ENCODE measurements at places on chromosomes 12 and 14.

DNA sequence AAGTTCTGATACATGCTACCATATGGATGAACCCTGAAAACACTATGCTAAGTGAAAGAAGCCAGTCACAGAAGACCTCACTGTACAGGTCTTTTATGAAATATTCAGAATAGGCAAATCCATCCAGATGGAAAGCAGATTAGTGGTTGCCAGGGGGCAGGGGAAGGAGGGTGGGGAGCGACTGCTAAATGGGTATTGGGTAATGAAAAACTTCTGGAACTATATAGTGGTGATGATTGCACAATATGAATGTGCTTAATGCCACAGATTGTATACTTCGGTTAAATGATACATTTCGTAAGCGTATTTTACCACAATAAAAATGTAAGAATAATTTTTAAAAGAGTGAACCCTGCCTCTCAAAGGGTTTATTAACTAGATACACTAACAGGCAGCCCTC is 11.8 kb upstream of the KSR2 start:
- DNase-seq = no peak

DNA sequence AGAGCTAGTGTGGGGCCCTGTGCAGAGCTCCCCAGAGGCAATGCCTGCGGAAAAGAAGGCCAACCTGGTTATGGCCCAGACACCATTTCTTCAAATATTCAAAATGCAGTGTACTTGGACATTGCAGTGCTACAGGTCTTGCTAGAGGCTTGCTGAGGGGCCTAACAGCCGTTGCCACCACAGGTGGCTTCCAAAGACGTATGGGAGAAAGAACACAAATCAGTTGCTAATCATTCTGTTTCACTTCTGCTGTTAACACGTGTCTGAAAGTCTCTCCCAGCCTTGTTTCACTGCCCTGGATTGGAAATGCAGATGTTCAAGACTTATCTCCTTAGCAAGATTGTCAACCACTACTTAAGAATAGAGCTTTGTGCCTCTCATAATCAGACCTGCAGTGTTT is 925.9 kb downstream of the GALC start:
- DNase-seq = no peak

DNA sequence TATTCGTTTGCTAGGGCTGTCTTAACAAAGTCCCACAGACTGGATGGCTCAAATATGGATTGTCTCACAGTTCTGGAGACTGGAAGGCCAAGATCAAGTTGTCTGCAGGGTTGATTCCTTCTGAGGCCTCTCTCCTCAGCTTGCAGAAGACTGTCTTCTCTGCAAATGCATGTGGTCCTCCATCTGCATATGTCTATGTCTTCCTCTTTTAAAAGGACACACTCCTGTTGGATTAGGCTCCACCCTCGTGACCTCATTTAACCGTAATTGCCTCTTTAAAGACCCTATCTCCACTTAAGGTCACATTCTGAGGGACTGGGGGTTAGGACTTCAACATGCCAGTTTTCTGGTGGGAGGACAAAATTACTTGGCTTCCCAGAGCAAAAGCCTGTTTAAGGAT is 123.3 kb downstream of the SLC38A6 start:
- DNase-seq = no peak

DNA sequence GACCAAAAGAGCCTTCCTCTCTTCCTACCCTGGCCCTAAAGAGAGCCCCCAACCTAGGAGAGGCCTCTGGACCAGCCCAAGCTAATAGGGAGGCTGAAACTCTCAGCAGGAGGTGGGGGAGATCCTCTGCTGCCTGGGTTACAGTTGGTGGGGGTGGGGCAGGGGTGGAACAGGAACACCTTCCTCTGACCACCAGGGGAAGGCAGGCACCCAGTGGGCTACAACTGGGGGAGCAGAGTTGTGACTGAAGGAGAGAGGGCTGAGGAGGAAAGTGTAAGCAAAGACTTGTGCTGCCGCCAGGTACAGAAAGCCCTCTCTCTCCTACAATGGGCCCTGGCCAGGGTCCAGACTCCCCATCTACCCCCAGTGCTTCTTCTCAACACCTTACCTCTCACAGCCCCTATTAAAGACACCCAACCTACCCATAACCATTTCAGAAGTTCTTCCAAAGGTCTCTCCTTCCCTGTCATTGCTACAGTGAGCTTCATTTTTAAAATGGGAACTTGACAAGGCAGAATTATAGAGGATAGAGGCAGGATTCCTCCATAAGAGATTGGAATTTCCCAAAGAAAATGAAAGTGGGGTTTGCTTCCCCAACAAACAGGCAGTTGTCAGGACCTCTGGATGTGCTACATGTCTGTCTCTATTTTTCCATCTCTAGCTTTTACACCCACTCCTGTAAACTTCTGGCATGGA is 1.4 kb downstream of the MYO1A start:
- DNase-seq = no peak

GRCh38 chr14:71666571-71667145 is 265.6 kb upstream of the RGS6 start:
- DNase-seq = no peak

DNA sequence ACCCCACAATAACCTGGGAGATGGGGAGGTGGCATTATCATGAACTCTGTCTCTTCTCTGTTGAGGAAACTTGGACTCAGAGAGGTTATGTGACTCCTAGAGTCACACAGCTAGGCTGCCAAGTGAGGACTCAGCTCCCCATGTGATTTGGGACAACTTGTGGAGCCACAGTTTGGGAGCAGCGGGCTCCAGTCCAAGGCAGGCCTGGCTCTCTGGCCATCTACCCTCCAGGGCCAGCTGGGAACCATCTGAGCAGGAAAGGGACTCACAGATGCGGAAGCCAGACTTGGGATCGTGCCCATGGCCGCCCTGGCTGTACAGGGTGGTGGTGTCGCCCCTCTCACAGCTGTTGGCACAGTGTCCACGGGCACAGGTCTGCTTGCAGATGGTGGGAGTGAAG is 59.1 kb downstream of the ISCA2 start:
- DNase-seq = no peak

All from esophagus squamous epithelium (tissue), 5 donors.